Esophagus squamous epithelium (tissue), 5 donors: ENCODE measurements at places on chromosomes 5 and 9.

DNA sequence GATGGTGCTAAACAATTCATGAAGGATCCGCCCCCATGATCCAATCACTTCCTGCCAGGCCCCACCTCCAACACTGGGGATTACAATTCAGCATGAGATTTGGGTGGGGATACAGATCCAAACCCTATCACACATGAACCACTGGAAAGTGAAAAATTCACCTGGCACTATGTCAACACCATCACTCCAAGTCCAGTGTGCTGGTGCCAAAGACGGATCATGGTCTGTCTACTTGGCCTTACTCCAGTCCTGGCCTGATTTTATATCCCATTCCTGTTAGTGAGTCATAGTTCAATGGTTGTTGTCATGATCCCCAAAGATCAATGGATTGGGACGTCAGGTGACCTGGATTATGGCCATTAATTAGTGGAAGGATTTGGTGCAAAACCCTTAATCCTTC, 147.4 kb upstream of the RPS23 start:
- no peak for DNase-seq

DNA sequence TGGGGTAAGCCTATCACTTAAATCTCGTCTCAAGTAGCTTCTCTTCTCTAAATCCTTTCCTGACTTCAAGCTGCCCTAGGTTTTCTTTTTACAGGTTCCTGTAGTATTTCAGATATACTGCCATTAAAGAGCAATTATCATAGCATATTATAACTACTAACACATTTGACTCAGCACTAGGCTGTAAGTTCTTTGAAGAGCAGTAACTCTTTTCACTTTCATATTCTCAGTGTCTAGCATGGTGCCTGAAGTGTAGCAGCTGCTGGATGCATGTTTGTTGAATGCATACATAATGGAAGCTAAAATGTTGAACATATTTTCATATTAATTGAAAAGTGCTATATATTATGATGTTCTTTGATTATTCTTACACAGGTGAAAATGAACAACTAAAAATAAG, 22.5 kb downstream of the CCDC152 start:
- DNase-seq, result no peak

- no peak for DNase-seq
These were observed 34.3 kb upstream of the ZNF782 start for GRCh38 chr9:96888591-96888990.

DNA sequence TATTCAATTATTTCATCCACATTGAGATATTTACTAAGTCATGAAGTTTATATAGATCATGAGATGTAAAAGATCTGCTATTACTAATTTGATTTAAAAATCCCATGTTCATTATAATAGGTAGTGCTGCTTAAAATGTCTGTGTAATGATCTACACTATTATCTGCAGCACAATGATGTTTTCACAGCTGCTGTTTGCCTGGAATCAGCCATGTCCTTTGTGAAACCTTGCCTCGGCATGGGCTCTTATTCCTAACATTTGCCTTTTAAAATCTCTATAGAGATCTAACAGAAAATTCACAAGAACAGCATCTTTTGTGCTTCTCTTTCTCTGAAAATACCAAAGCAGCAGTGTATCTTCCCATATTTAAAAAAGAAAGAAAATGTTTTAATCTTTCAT, 444.6 kb downstream of the PTPRD start:
- DNase-seq, result no peak

DNA sequence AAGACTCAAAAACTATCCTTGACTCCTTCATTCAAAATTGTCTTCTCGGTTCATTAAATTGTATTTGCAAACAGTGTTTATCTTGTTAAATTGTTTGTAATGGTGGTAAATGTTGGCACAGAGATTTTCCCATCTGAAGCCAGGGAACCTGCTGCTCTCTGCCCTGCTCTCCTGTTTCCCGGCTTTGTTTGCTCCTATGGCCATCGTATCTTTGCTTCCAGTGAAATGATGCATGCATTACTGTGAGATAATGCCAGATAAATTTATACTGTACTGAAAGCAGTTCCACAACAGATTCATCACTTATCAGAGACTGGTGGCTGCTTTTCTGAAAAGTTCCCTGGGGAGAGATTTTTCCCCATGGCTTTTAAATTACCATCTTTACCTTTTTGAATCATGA, 81.4 kb downstream of the CD180 start:
- DNase-seq, result no peak

DNA sequence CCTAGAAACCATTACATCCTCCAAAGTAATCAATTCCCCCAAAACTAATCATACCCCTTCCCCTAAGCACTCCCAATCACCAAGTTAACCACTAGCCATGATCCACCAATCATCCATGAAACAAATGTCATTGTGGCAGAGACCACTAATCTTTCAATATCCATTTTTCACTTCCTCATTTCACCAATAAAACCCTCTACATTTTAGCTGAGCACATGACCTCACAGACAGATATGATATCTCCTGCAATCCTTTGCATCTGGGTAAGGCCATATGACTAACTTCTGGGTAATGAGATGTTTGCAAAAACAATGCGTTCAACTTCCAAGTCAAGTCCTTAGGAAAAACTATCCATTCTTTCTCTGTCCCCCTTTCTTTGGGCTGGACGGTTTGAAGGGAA, 20.7 kb downstream of the OR2S2 start:
- no peak for DNase-seq

DNA sequence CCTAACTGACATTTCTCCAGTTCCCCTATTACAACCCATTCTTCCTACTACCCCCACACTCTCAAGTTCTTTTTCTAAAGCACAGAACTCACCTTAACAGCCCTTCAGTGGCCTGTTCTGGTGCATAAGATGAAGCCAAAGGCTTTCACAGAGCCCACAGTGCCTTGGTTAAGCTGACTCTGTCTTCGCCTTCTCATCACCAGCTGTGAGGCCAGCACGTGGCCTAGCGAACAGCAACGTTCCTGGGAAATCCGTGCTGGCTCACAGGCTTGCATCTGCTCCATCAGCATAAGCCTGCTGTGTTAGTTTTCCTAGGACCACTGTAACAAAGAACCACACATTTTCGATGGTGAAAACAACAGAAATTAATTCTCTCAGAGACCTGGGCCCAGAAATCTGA, 67.9 kb upstream of the LPAR1 start:
- DNase-seq, result no peak

DNA sequence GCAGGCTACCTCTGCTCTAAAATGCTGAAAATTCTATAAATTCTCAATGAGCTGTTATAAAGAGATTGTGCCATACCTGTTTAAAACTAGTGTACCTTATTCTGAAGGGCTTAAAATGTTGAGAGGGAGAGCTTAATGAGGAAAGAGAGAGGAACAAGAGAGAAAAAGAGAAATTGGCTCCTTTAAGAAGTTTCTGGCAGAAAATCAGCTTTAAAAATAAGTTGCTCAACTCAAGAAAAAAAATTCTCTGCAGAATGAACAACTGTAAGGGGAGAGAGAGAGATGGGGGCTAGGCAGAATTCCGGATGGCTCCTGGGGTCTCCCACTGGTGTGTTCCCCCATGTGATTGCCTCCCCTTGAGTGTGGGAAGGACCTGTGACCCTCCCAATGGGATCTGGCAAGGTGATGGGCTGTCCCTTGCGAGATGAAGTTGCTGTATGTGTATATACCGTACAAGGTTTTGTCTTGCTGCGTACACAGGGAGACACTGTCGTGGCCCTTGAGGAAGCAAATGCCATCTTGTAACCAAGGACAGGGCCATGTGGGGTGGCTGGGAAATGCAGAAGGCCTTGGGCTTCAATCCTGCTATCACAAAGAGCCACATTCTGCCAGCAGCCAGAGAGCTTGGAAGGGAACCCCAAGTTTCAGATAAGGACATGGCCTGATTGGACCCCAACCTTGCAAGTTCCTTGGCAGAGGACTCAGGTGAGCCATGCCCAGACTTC, 64.3 kb upstream of the S1PR3 start:
- DNase-seq, result no peak

- no peak for DNase-seq
These were observed 175.2 kb downstream of the CACNA1B start for GRCh38 chr9:138052635-138053320.

DNA sequence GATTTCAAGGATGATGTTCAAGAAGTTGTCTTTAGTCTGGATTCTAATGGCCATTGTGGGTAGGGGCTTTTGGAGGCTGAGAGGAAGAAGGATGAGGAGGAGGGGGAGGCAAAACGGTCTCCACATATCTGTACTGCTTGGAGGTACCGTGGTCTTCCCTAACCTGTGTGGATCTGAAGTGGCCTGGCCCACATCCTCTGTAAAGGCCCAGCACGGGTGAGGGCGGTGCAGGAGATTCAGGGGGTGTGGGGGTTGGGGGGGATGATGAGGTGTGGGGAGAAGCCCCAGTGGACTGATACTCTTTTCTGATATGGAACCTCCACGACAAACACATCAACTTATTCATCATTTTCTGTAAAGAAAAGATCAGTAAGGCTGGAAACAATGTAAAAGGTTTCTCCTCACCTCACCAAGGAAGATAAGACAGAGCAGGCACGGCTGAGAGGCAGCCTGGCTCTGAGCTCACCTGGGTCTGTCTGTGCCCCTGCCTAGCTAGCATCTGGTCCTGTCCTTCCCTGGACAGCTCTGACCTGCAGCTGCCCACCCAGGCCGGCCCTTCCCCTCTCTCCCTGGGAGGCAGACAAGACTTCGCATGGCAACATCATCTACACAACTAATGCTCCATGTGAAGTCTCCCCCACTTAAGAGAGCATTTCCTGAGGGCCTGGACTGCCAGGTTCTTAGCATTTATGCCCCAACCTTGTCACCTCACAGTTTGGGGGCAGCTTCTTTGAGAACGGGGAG, 5.6 kb upstream of the IL3 start:
- no peak for DNase-seq

- no peak for DNase-seq
These were observed 82.9 kb downstream of the FEM1C start for GRCh38 chr5:115461506-115462290.

GRCh38 chr5:54905942-54906537, 79.4 kb downstream of the ESM1 start:
- no peak for DNase-seq

DNA sequence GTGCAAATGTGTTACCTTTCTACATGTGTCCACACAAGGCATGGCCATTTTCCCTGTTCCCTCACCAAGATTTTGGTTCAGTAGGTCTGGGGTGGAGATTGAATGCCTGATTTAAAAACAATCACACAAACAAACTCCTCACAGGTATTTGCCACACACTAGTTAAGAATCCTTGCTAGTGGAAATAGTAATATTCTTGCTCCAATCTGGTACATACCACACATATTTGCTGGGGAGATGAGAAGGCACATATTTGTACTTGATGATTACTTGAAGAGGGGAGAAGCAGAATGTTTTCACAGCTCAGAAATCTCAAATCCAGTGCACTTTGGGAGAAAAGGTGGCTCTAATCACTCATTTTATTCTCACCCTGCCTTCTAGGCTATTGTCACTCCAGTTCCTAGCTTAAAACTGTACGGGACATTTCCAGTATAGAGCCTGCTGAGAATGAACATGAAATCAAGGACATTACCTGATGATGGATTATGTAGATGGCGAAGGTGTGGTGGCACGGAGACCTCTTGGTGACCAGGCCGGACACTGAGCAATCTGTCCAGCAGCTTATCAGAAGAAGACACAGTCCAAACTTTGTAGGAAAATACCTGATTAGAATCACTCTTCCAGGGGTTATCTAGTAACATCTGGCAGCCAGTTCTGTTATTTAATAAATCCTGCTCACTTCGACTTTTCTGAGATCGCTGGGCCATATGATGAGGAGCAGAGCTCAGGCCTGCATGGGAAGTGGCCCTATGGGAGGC, 116.1 kb upstream of the IL6ST start:
- DNase-seq, result no peak

DNA sequence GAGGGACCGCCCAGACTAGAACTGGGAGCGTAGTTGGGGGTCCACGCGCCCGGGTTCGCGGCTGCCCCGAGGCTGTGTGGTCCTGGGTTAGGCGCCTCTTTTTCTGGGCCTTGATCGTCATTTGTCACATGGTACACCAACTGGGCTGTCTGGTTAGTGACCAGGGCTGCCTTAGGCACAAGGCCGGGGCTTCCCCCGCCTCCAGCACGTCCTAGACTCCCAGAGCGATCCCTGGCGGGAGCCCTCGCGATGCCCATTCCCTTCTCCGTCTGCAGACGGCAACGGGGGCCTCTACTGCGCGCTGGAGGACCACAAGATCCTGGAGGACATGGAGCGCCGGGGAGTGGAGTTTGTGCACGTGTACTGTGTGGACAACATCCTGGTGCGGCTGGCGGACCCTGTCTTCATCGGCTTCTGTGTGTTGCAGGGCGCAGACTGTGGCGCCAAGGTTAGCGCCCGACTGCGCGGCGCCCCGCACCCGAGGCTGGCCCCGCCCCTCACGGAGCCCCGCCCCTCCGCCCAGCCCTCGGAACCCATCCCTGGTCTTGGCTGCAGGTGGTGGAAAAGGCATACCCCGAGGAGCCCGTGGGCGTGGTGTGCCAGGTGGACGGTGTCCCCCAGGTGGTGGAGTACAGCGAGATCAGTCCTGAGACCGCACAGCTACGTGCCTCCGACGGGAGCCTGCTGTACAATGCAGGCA, 1.5 kb downstream of the UAP1L1 start:
- no peak for DNase-seq

- DNase-seq, result no peak
These were observed 563.7 kb upstream of the DAP start for GRCh38 chr5:11324521-11325289.

DNA sequence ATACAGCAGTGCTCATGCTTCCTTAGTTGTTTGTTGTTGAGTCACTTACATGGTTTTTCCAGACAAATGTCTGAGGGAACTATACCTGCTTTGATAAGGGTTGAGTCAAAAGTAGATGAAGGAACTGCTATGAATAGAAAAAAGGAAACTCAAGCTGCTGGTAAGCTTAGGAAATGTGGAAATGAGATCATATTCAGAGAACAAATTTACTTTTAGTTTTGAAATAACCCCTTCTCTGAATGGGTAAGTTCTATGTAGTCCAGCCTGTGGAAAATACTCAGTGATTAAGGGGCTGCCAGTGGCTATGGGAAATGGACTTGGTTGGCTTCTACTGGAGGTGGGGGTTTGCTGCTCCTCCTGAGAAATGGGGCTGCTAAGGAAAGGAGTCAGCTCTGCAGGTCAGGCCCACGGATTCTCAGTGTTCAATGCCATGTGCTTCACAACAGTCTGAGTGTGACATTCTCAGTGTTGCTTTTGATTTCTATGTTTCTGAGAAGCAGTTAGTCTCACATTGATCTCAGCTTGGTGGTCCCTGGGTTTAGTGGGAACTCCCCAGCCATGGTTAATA, 47.7 kb upstream of the GLRX start:
- no peak for DNase-seq

DNA sequence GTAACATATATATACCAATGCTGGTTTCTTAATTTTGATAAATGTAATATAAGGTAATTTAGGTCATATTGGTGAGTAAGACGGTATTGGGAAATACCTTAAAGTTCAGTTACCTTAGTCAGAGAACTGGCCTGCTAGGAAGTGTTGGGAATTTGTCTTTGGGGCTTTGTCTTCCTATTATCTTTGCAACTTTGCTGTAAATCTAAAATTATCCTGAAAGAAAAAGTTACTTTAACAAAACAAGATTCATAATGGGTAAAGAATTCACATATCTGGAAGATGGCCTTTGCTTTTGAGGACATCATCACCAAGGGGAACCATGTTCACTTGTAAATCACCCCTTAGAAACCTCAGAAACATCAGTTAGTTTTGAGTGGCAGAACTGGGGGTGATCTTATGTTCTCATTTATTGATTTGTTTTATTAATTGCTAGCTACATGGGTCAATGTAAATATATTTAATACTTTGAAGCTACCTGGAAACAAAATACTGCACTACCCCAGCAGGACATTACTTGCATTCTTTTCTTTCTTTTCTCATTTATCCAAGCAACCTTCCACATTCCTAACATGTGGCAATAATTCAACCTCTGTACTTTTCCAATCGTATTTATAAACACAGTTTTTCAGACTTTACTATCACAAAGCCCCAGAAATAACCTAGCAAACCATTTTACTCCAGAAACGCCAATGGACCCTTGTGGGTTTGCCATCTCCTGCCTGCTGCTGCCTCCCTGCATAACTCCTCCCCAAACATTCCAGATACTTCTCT, 41.4 kb downstream of the GLIS3 start:
- DNase-seq, result no peak
